SW480 (cell line): ENCODE measurements at places on chromosomes 1 and 21.

GRCh38 chr1:155176544-155177071 is 3.0 kb downstream of the TRIM46 start:
- DNase-seq: peak; percentile 72

GRCh38 chr1:46969014-46969619 is 27.8 kb upstream of the CYP4A11 start:
- no peak for DNase-seq

GRCh38 chr1:31421371-31422040 is 8.5 kb downstream of the SERINC2 start:
- DNase-seq: peak; percentile 69

DNA sequence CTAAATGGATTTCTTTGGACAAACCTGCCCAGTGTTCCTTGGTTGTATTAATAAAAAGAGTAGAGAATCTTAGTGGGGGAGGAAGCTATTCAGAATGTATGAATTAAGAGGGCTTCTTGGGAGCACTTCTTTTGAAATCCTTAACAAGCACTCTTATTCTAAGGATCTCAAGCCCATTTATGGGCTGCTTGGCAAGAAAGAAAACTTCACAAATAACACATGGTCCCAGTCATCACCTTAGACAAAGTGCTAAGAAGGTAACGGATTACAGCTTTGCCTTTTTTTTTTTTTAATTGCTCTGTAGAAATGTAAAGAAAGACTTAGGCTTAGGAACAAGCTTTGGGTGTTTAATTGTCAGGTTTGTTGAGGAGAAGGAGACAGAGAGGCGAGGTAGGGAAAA is 76.6 kb upstream of the IPO9 start:
- no peak for DNase-seq

- peak; percentile 62 for DNase-seq
These were observed 91.0 kb upstream of the KCNA3 start for GRCh38 chr1:110765640-110766335.

DNA sequence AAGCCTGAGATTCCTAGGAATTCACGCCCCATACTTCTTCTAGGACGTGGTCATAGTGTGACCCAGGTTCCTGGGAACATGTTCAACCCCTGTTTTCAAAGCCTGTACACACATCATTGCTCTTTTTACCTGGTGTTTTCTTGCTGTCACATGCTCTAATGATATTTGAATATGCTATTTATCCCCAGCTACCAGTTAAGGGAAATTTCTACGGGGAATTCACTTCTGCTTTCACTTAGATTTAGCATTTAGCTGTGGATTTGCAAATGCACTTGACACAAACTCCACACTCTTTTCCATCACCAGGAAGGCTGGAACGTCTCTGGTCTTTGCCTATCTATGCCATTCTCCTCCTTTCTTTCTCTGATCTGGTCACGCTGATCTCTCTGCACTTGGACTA is 11.3 kb upstream of the SAMSN1 start:
- no peak for DNase-seq

DNA sequence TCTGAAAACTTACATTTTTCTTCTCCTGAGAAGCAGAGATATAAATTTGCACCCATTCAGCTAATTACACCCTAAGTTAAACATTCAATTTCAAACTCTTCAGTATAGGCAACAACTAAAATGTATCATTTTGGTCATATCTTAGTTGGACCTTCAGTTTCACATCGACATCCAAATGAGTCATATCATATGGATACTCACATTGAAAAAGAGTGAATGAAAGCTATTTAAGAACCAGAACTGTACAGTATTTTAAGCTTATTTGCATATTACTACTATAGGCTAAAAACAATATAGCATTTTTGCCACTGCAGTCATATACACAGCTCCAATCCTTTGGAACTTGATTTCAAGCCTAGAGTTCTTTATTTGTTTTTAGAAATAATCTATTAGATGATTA is 33.6 kb downstream of the USP25 start:
- DNase-seq: no peak

DNA sequence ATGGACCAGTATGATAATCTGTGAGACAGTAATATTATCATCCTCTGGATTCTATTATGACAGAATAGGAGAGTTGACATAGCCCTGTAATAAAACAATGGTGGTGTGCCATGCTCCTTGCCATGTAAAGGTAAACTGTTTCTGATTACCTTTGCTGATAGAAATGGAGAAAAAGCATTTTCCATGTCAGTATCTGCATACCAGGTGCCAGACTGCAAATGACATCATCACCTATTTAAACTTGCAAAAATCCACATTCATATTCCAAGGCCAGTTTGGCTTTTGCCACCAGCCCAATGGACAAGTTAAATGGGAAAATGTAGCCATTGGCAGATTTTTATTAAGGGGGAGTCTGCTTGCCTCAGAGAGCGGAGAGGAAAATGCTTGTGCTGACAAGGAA is 23.9 kb upstream of the ABCD3 start:
- no peak for DNase-seq

DNA sequence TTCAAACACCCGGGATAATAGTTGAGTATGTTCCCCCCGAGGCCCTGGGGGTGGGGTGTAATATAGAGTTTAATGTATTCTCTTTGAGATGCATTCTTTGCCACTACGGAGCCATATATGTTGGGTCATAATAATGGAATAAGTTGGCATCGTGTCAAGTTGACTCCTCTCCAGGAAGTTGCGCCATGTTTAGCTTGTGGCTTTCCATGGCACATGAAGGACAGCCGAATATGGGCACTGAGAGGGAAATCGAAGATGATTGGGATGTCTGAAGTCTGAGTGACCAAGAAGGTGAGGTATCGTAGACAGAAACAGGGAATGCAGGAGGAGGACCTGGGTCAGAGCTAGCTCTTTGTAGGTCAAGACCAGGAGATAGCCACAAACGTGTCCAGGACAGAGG is 92.6 kb downstream of the PAX7 start:
- no peak for DNase-seq

- no peak for DNase-seq
These were observed 434.6 kb upstream of the ADGRL2 start for GRCh38 chr1:81366173-81366572.

DNA sequence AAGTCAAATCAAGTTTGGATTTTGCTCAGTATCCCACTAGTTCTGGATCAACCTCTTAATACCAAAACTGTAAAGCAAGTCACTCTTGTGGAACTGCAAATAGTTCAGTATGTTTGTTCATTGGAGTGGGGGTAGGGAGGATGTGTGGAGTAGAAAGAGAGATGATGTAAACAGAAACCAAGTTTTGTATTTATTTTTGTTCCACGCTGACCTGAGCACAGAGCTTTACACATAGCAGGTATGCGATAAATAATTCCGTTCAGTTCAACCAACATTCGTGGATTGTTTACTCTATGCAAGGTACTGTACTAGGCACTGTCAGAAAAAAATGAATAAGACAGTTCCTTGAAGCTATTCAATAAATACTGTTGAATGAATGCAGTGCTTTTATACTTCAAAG is 4.5 kb upstream of the ZNF644 start:
- DNase-seq: no peak

- no peak for DNase-seq
These were observed 35.6 kb downstream of the YY1AP1 start for GRCh38 chr1:155652951-155653350.

DNA sequence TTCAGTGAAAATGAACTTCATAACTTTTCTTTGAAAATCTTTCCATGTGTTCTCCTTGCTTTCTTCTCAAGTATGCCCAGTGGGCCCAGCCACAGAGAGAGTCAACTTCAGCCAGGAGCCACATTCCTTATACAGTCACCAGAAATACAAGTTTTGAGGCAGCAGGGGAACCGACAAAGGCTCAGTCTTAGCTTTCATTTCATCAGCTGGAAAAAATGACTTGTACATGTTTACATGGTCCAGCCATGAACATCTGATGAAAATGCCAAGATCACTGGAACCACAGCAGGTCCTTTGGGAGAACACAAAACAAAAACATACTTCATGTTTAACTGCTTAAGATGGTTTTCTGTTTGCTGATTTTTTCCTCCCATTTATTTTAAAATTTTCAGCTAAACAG is 72.5 kb downstream of the SYDE2 start:
- DNase-seq: no peak

- DNase-seq: no peak
These were observed 41.9 kb downstream of the SYDE2 start for GRCh38 chr1:85158910-85159309.

DNA sequence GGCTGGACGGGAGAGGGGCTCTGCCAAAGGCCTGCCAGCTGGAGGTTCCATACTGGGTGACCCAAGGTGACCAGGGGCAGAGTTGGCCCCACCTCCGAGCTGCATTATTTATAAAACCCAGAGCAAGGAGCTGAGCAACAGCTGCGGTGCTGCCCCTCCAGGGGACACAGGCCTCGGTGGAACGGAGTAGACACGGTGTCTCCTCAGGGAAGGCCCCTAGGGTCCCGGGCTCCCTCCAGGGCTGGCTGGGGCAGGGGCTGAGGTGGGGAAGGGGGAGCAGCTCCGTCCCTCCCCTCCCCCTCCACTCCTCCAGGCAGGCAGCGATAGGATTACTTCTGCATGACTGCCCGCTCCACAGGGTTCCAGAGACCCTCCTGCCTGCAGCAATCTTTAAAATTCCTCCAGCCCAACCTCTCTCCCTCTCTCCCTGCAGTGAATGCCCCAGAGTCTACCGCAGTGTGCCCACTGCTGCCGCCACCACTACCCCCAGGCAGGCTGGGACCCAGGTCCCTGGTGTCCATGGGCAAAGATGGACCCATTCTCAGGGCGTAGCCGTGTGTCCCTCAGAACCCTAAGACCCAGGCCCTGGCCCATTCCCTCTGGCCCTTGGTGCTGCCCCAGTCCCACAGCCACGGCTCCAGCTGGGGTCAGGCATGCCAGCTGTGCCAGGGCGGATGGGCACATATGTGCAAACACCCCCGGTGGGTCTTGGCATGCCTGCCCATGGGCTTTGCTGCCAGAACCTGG is 10.8 kb downstream of the AHDC1 start:
- no peak for DNase-seq

- no peak for DNase-seq
These were observed 868.2 kb upstream of the CXADR start for GRCh38 chr21:16644685-16645084.

DNA sequence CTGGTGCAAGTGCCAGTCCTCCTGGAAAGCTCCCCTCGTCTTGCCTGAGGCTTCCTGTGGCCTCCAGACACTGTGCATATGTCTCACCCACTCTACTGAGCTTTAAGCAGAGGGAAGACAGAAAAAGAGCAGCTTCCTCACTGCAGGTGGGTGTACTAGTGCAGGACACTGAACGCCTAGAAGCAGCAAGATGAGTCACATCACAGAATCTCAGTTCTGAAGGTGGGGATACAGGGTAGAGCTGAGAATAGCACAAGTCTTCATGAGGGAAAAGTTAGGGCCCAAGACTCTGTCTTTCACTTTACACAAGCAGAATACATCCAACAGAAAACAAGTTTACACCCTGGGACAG is 37.4 kb downstream of the PCAT6 start:
- no peak for DNase-seq

- DNase-seq: no peak
These were observed 22.3 kb upstream of the TTF2 start for GRCh38 chr1:117037802-117038201.

GRCh38 chr1:237751090-237751489 is 139.6 kb downstream of the ZP4 start:
- DNase-seq: no peak

DNA sequence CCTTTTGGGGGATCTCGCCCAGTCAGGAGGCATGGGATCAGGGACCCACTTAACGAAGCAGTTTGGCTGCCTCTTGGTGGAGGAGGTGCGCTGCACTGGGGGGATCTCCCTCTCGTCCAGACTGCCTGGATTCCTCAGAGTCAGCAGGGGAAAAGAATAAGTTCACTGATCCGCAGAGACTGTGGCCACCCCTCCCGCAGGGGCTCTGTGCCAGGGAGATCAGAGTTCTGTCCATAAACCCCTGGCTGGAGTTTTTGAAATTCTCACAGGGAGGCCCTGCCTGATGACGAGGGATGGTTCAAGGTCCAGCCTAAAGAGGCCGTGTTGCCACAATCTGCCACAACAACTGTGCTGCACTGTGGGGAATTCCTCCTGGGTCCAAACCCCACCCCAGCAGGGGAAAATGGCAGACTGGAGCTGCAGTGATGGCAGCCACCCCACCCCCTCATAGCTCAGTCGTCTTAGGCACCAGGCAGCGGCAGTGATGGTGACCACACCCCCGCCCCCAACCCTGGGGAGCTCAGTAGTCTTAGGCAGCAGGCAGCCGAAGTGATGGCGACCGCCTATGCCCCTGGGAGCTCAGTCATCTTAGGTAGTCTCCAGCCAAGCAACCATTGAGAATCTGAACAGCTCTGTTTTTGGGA is 273.8 kb upstream of the USP25 start:
- DNase-seq: no peak

DNA sequence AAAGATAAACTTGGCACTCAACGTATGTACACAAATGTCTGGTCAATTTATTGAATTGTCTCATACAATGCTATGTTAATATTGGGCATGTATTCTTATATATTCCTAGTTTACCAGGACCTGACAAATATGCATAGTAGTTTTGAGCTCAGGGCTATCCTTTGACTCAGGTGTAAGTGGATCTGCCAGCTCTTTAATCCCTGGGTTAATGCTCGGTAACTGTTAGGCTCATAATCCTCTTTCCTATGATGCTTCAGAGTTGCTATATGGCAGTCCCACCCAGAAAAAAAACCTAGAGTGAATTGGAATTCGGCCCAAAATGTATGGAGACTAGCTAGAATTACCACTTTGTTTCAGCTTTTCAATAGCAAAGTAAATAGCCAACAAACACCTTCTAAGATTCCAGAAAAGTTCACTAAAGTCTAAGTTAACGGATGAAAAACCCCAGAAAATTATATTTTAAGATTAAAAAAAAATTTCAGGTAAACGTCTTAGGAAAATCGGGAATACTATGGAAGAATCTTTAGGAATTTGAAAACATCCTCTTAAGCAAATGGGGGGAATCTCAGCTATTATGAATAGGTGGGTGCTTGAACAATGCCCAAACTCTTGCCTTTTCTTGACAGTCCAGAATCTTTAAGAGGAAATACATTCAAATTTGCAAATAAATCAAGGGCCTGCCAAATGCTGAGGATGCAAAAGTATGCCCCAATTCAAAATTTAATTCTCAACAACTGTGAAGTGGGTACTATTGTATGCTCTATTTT is 10.9 kb downstream of the H3-3A start:
- no peak for DNase-seq

DNA sequence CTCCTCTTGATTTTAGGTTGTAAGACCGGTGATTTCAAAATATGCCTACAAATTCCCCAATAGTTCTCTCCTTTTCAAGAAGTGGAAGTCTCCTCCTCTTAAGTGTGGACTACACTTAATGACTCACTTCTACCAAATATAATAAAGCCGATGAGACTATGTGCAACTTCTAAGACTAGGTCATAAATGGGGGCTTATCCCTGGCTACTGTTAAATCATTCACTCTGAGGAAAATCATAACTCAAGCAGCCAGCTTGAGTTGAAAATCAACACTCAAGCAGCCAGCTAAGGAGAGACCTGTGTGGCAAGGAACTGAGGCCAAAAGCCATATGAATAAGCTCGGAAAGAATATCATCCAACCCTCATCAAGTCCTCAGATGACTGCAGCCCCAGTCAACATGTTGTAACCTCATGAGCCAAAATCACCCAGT is 49.6 kb upstream of the PSMG1 start:
- DNase-seq: no peak
